ENCODE measurements at places on chromosomes 12 and 14.

GRCh38 chr12:124597041-124597440 is 29.6 kb upstream of the NCOR2 start:
- no peak for DNase-seq

DNA sequence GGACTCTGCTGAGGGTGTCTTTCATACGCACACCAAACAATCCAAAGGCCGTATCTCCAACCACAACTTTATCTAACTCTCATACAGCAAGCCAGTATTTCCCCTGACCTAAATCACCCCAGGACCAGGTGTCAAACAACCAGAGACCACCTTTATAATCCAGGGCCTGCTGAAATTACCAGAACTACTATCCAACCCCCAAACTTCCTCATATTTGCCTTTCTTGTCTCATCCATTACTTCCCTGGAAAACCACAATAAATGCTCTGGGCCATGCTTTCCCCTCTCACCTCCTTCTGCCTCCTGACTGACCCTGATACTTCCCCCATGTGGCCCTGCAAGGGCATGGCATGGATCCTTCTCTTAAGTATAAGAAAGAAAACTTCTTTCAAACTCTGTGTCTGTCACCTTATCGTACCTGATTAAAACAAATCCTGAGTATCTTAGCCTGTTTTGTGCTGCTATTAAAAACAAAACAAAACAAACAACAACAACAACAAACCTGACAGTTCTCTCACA is 44.7 kb upstream of the CRACR2A start:
- no peak for DNase-seq

GRCh38 chr14:84584511-84584910 is 945.4 kb upstream of the FLRT2 start:
- DNase-seq = no peak

DNA sequence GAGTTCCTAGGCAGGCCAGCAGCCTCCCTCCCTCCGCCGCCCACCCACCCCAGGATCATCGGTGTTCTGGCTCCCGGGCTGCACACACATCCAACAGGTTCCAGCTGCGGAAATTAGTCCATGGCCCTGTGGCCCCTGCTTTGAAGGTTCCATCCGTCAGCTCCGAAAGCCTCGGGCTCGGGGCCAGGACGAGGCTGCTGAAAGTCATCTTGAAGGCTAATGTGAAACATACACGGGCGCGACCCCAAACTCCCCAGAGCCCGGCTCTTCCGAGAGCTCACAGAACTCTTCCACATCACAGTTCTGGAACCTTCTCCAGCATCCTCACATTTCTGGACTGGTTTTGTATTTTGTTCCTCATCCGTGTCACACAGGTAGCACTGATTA is 19.8 kb downstream of the KDM2B start:
- no peak for DNase-seq

DNA sequence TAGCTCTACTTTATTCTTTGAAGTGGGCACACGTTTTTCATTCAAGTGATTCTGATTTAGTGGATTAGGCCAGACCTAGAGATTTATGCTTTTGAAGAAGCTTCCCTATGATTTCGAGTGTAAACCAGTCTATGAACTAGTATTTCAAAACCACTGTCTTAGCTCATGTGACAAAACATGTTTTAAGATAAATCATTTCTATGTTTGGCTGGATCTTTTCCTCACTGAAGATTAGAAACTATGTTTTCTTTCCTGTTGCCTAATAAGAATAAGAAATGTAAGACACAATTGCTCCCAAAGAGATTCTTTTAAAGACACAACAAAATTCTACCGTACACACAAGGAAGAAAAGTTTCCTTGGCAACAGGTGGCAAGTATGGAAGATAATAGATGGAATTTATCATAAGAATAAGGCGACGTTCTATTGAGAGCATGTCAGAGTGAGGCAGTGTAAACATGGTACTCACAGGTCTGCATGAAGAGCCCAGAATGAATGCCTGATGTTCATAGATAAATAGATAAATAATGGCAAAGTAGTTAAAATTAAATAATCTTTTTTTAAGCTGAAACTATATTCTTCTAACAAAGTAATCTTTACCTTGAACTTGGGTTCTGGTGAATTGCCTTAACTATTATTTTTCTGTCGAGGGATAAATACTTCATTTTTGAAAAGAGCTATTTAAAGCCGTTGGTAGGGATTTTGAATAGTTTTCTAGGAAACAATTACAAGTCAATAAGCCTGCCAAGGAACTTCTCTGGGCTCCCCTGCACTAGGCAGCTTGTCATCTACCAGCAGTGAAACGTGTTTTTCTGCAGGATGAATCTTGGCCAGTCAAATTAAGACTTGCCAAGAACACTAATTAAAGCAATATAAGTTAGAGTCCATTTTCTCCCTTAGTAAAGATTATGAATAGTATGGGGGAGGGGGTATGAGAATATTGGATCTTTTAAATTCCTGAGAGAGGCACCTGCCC is 34.1 kb upstream of the C12orf75 start:
- no peak for DNase-seq

- no peak for DNase-seq
These were observed 163.5 kb downstream of the CFAP54 start for GRCh38 chr12:96652870-96653269.

- no peak for DNase-seq
These were observed 76.8 kb upstream of the WSCD2 start for GRCh38 chr12:108052260-108052659.

- DNase-seq = no peak
These were observed 34.6 kb downstream of the DCAF5 start for GRCh38 chr14:69118305-69118704.

DNA sequence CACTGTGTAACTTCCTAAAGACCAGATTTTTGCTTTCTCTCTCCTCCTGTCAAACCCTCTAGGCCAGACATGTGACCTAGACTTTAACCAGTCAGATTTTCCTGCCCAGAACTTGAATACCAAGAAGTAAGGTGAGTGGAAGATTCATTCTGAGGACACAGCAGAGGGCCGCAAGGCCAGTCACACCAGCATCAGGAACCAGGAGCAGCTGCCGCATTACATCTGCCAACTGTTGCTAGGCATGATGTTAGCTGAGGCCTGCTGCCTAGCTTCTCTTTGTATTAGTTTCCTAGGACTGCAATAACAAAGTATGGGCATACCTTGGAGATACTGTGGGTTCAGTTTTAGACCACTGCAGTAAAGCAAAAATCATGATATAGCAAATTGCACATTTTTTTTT is 101.9 kb upstream of the BMP4 start:
- DNase-seq = no peak

- no peak for DNase-seq
These were observed 59.6 kb downstream of the DACT1 start for GRCh38 chr14:58697266-58697929.

DNA sequence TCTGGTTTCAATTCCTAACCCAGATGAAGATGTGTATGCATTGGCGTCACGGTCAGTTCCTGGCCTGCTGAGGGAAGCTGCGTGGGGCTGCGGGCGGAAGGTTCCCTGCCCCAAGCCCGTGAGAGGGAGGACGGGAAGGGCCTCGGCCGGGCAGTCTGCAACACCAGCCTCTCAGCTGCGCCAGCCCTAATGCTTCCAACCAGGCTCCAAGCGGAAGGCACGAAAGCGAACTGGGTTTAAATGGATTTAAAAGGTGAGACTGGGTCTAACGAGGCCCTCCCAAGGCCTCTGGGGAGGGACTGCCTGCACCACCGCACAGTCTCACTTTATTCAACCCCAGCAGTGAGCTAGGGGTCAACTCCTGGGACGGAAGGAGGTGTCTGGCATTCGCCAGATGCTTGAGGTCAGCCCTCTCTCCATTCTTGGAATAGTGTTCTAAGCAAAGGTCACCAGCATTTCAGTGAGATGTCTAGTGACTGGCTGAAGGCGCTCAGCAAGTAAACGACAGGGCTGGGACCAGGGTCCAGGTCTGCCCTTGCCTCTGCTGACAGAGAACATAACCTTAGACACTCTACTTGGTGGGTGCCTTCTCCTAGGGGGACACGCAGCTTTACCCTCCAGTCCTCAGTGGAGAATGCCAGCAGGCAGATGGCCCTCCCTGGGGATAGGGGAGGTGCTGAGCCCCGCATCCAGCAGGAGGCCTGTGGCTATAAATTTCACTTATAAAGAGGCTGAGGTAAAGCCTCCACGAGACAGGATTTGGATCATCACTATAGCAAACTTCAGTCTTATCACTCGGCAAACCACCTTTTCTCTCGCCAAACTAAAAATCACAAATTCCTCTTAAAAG is 92.2 kb downstream of the PIWIL1 start:
- DNase-seq = no peak

DNA sequence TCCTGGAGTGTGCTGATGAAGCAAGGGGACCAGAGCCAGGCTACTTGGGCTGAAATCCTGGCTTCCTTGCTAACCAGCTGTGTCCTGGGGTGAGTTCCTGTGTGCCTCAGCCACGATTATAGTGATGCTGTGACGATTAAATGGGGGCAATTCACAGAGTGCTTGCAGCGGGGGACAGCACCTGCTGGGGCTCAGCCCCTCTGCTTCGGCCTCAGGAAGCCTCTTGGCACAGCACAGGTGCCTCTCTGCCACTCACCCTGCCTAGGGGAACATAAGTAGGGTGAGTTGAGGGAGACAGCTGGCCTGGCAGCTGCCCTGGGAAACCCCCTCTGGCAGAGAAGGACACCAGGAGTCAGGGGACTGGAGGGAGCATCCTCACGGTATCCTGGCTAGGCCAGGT is 9.4 kb downstream of the KRT80 start:
- DNase-seq = no peak

- DNase-seq = no peak
These were observed 36.5 kb upstream of the FRS2 start for GRCh38 chr12:69433653-69434052.

GRCh38 chr12:47734725-47735480 is 9.6 kb upstream of the ENDOU start:
- DNase-seq = no peak

- no peak for DNase-seq
These were observed 143.0 kb upstream of the ATXN7L3B start for GRCh38 chr12:74394647-74395046.

DNA sequence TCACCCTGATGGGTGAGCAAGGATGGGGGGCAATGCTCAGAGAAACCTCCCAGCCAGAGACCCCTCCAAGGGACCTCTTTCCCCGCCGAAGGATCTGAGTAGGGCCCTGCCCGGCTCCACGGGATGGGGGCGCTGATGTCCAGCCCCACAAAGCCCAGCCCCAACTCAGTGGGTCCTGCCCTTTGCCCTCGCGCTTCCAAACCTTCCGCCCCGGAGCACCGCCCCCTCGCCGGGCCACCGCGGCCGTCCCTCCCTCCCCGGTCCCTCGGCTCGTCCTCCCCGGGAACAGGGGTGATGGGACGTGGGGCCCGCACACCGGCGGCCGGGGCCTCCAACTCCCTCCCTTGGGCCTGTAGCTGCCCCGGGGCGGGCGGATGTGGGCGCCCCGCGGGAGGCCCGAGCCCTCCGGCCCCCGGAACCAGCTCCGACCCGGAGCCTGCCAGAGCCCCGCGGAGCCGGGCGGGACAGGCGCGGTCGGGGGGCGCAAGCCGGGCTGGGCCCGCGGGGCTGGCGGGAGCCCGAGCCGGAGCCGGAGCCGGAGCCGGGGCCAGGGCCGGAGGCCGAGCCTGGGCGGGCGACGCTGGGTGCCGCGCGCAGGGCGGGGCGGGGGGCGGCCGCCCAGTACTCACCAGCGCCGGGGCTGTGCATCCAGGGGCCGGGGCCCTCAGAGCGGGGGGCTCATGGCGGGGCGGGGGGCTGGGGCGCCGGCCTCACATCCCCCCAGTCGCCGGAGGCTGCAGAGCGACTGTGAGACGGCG is 386 bp downstream of the HDAC7 start:
- no peak for DNase-seq

DNA sequence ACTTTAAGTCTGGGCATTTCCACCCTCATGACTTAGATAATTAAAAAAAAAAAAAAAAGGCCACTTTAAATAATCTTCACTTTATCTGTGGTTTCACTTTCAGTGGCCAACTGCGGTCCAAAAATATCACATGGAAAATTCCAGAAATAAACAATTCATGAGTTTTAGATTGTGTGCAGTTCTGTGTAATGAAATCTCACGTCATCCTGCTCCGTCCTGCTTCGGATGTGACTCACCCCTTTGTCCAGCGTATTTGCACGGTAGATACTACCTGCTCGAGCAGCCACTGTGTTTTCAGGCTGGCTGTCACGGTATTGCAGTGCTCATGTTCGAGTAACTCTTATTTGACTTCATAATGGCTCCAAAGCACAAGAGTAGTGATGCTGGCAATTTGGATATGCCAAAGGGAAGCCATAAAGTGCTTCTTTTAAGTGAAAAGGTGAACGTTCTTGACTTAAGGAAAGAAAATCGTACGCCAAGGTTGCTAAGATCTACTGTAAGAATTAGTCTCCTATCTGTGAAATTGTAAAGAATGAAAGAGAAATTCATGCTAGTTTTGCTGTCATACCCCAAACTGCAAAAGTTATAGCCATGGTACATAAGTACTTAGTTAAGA is 2.4 kb downstream of the E2F7 start:
- DNase-seq = peak; percentile 30

DNA sequence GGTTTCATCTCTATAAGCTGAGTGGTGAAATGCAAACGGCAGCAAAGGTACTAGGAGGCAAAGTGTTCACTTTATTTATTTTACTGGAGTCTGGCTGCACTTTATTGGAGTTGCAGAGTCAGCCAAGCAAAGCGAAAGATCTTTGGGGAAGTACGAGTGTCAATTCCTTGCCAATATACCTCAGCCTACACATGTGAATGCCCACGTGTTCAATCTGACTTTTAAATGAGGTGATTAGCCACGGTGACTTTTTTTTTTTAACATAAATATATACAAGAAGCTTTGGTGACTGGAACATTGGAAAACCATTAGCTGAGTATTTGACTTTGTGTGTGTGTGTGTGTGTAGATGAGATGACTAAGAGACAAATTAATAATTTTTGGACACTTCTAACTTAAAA is 178.8 kb downstream of the NTS start:
- DNase-seq = no peak

GRCh38 chr12:52416795-52417194 is 10.7 kb upstream of the KRT82 start:
- no peak for DNase-seq

DNA sequence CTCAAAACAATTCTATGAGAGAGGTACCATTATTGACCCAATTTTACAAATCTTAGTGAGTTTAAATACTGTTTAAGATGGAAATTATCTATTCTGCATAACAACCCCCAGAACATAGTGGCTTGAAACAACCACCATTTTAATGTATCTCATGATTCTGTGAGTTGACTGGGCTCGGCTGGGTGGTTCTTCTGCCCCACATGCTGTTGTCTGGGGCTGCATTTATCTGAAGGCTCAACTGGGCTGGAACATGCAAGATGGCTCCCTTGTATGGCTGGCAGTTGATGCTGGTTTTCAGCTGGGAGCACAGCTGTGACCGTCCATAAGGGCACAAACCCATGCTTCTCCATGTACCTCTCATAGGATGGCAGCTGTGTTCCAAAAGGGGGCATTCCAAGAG is 82.2 kb downstream of the DRAM1 start:
- DNase-seq = no peak

DNA sequence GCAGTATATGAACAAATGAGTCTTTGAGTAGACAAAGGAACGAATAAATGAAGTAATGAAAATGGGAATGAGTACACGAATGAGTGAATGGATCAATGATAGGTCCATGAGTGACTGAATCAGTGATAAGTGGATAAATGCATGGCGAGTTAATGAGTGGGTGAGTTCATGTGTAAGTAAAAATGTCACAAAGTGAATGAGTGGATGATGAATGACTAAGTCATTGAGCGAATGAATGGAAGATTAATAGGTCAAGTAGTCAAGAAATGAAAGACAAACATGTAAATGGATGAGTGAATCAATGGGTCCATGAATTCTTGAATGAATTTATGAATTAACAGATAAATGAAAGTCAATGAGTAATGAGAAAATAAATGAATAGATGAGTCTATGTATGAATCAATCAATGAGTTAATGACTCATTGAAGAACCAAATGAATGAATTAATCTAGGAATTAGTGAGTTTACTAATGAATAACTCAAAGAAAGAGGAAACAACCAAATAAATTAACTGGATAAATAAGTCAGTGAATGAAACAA is 97.3 kb upstream of the RTL1 start:
- DNase-seq = no peak
